Erythroblast (primary cell): ENCODE measurements at places on chromosomes 7 and 10.

DNA sequence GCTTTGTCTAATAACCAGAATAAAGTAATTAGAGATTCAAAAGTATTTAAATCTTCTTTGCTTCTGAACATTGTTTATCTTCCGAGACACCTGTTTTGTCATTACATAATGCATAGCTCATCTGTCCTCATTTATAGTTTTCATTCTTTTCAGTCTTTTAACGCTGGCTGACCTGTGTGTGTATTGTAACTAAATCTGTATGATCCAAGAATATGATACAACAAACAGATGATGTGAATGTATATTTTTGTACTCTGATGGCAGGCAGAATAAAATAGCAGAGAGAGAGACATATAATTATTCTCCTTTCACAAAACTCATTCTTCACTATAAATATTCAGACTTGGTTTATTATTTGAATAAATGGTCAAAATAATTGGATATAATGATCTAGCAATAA is 80.6 kb downstream of the ORC5 start:
- DNase-seq, result no peak

DNA sequence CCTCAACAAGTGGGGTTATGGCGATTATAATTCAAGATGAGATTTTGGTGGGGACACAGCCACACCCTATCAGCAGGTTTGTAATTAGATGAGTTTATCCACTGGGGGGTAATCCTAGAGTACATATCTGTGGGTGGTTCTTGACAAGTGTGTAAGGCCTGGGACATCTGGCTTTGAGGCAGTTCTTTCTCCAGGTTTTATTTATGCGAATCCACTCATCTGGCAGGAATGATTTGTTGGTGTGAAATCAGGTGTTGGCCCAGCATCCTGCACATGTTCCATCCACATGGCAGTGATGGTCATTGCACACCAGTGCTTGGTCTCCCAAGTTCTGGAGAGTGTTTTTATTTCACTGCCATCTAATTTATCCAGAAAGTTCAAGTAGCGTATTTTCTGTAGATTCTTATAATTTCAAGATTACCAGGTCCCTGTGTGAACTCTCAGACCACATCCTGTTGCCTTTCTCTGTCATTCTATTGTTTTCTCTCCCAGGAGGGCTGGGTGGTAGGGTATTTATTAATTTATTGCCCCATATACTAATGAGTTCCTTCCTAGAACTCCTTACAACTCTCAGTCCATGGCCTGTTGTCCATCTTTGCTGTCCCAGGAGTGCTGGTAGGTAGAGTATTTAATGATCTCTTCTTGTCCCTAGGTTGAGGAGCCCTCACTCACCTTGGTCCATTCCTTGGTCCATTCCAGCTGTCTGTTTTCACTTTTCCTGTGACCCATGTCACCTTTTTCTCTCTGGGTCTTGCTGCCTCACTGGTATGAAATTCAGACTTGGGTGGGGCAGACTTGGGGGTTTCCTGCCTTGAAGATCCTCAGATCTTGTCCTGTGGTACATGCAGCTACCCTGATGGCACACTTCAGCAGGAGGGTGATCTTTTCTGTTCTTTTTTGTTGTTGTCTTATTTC is 10.4 kb downstream of the RALA start:
- DNase-seq, result no peak

- DNase-seq, result no peak
These were observed 172.3 kb downstream of the AUTS2 start for GRCh38 chr7:69770613-69771012.

- no peak for DNase-seq
These were observed 38.1 kb upstream of the SLC39A12 start for GRCh38 chr10:17913604-17914003.

DNA sequence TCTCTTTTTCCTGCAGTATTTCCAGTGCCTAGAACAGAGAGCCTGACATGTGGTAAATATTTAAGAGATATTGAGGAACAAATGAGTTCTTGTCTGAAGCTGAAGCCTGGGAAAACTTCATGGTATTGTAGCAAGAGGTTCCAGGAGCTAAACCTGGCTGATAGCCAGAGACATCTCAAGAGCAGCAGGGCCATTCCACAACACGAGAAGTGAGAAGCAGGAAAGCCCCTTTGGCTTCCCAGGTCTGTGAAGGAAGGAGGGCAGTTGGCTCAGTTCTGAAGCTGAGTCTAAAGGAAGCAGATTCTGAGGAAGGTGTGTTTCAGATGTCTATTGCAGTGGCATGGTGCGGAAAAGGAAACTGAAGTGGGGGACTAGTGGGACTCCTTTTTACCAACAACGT is 63.8 kb upstream of the FAM204A start:
- no peak for DNase-seq

GRCh38 chr10:95845411-95845810 is 62.4 kb upstream of the CC2D2B start:
- DNase-seq, result no peak

GRCh38 chr10:32713560-32713959 is 244.5 kb downstream of the ITGB1 start:
- peak; percentile 3 for DNase-seq

DNA sequence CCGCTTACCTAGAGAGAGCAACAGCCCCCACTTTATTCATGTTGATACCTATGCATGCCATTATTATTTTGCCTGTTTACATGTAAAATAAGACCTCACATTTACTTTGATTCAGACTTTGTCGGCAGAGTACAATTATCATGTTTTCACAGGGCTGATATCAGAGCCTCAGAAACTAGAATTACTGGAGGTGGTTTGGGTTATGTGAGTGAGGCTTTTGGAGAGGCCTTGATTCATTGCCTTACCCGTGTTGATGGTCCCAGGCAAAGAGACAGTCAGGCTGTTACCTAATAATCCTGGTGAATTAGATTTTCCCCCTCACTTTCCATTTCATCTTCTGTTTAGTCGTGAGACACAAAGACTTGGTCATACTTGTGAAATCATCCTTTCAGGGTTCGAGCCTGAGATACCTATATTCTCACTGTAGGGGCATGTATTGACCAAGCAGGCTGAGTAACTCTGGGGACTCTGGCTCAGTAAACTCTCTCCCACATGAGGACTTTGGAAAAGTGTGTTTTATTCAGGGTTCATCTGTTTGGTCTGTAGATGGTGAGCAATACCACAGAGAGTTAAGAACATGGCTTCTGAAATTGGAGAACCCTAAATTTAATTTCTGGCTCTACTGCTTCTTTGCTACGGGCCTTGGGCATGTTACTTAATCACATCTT is 150.9 kb downstream of the CELF2 start:
- DNase-seq, result no peak

GRCh38 chr7:70645279-70645678 is 486.7 kb upstream of the GALNT17 start:
- DNase-seq, result no peak

- DNase-seq, result no peak
These were observed 4.3 kb upstream of the TECTB start for GRCh38 chr10:112278871-112279270.

GRCh38 chr10:46523962-46524471 is 32.4 kb downstream of the GPRIN2 start:
- DNase-seq, result no peak

DNA sequence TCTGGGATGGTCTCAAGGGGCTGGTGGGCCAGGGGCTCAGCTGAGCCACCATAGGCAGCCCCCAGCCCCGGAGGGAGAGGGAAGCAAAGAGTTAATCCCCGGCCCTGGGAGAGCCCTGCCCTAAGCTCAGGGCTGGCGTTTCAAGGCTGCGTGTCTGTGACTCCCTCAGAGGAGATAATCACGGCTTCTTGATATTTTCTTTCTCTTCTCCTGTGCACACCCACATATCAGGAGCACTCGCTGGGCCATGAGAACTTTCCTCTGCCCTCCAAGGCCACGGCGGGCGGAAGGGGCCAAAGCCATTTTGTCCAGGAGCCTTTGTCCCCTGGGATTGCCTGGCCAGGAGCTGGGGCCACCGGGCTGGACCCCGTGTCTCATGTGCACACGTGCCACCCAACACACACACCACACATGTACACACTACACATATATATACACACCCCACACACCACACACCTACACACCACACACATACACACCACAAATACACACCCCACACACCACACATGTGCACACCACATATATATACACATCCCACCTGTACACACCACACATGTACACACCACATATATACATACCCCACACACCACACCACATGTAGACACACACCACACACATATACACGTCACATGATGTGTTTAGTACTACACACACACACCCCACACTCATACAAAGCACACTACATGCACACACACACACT is 16.9 kb downstream of the VENTX start:
- peak; percentile 24 for DNase-seq

- DNase-seq, result no peak
These were observed 523.9 kb downstream of the ADRA2A start for GRCh38 chr10:111600772-111601171.

GRCh38 chr10:2920168-2920567 is 147.2 kb upstream of the PFKP start:
- DNase-seq, result no peak

- DNase-seq, result no peak
These were observed 98.7 kb downstream of the RALA start for GRCh38 chr7:39721919-39722597.

- no peak for DNase-seq
These were observed 119.3 kb downstream of the NRP1 start for GRCh38 chr10:33215154-33215553.

DNA sequence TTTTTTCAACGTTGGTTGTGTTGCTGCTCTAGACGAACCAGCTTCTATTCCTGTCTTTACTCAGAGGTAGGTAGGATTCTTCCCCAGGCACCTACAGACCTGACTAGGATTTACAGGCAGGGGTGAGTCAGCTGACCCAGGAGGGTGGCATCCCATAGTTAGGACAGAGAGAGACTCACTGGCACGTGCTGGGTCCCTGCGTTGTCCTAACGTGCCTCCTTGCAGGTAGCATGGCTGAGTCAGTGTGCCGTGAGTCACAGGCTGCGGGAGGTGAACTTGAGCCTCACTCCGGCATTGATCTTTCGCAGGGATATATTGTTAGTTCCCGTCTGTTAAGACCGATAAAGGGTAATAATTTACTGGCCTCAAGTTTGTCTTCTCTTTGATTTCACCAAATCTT is 96.5 kb downstream of the PFKFB3 start:
- DNase-seq, result no peak

DNA sequence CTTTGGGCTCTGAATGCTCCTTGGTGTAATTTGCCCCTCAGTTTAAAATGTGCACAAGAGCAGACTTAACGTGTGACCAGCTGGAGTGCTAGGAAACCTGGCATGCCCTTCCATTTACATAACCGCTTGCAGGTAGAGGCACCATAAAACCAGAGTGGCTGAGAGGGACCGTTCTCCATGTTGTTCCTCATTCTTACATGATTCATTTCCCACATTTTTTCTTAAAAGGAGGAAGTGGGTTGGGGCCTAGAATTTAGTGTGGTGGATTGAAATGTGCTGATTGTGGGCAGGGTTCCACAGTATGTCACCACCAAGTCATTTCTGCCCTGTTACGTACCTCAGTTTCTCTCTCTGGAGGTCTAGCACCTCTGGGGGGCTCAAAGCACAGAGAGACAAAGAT is 375.8 kb upstream of the VSTM2A start:
- no peak for DNase-seq

- no peak for DNase-seq
These were observed 1438.5 kb upstream of the CELF2 start for GRCh38 chr10:9579110-9579705.

GRCh38 chr7:11552676-11553296 is 279.2 kb downstream of the THSD7A start:
- no peak for DNase-seq

DNA sequence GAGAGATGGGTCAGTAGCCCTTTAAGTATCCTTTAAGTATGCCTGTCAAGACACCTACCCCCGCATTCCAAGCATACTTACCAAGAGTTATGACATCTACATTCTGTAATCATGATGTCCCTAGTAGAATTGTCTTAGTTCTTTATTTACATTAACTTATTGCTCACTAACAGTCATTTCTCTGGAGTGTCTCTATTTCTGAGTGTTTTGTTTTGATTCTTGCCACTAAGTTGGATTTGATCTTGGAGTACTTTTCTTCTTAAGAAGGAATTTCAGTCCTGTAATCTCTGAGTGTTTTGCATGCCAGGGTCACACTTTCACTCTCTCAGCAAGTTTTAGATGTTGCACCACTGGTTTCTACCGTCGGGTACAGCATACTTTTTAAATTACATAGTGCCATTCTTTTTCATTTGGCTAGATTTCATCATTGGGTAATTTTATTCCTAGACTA is 1053.9 kb downstream of the KCNMA1 start:
- DNase-seq, result no peak

GRCh38 chr7:137953665-137954470 is 48.0 kb downstream of the CREB3L2 start:
- peak; percentile 71 for DNase-seq

GRCh38 chr10:6513476-6513875 is 66.6 kb downstream of the PRKCQ start:
- DNase-seq, result no peak

GRCh38 chr7:113636727-113637421 is 281.9 kb downstream of the PPP1R3A start:
- DNase-seq, result no peak

GRCh38 chr7:30349170-30349569 is 64.8 kb downstream of the ZNRF2 start:
- peak; percentile 15 for DNase-seq

- DNase-seq, result no peak
These were observed 32.6 kb downstream of the CDH23 start for GRCh38 chr10:71429304-71429703.

GRCh38 chr10:126734015-126734414 is 63.5 kb upstream of the C10orf90 start:
- no peak for DNase-seq

- no peak for DNase-seq
These were observed 135.6 kb downstream of the CHN2 start for GRCh38 chr7:29330136-29330535.

DNA sequence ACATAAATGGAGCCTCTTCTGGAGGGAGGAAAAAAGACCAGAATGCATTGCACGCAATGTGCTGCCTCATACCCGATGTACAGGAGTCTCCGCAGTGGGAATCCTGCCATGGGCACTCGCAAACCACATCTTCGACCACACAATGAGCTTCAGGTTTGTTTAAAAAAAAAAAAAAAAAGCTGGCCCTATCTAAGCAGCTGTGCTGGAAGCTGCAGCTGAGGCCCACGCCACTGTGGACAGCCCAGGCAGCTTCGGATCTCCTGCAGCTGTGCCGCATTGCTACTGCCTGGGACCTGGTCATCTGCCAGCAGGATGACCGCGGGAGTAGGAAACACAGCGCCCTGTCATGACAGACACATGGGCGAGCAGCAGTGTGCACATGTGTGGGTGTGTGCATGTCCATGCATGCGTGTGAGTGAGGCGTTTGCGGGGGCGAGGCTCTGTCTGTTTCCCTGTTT is 26.0 kb downstream of the EN2 start:
- no peak for DNase-seq

DNA sequence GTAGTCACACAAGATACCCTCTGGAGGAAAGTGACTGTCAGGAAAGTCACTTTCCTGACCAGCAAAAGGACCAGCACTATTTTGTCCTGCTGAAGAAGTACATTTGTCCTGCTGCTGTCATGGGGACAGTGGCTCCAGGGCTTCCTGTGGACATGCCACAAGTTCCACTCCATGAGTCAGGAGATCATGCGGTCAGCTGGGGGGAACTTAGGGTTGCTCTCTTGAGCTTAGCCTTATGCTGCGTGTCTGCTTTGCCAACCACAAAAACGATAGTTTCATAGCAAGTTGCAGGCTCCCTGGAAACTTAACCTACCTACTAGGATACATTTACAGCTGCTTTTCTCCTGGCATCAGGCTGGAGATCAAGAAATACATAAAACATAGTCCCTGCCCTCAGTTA is 19.8 kb upstream of the ALOX5 start:
- DNase-seq, result no peak
